ENCODE measurements at places on chromosomes 1 and 21. TPM values are rescaled to one million over a fixed set of nuclear protein-coding genes. Genes with fewer than 3 reads are reported as not detected.

- no peak for DNase-seq
Measured at GRCh38 chr1:14930247-14930965, 223.1 kb upstream of the TMEM51 start.

DNA sequence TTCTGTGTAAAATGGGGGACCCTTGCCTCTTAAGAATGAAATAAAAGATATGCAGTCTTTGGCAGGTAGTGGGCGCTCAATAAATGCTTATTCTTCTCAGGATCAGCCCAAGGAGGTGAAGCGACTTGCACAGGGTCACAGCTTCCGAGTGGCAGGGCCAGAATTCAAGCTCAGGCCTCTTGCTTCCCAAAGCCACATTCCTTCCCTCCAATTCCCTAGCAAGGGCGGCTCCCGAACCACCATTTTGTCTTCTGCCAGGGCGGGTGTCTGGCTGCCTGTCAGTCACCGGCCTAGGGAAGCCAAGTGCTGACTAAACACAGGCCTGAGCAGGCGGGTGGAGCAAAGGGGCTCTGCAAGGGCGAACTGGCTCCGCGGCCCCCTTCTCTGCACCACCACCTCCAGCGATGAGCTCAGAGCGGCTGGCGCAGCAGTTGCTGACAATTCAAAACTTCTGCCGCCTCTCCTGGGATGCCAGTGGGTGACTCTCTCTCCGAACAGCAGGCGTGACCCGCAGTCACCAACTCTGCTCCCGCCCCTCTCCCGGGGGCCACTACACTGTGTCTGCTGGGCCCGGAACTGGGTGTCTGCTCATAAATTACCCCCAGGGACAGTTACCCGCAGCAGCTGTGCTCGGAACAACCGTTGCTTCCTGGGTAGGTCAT lies 10.8 kb downstream of the GPR3 start:
- peak; percentile 73 for DNase-seq

GRCh38 chr21:41957991-41958766 lies 4.4 kb upstream of the C2CD2 start:
- peak; percentile 91 for DNase-seq

The OR2T33 gene
- total RNA-seq = not detected

The TMCO4 gene
- 6.6 TPM for total RNA-seq

Measured in heart right ventricle (tissue), 16 donors.